Spinal cord (tissue), 10 donors: ENCODE measurements at places on chromosomes 4 and X.

GRCh38 chr4:37879365-37879764 is 11.5 kb upstream of the TBC1D1 start:
- no peak for DNase-seq

DNA sequence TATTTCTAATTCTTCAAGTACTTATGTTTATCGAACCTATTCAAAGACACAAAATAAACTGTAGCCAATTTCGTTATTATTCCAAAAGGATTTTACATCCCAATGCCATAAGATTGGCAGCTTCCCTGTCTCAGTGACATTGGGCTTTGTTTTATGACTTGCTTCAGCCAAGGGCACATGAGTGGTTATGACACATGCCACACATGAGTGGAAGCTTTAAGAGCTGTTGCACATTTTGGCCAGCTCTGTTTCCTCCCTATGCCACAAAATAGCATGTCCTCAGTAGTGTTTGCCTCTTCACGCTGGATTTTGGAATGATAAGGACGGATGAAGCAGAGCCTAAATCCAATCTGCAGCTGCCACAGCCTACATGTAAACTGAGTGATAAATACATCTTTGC is 21.9 kb downstream of the SEC24D start:
- no peak for DNase-seq

DNA sequence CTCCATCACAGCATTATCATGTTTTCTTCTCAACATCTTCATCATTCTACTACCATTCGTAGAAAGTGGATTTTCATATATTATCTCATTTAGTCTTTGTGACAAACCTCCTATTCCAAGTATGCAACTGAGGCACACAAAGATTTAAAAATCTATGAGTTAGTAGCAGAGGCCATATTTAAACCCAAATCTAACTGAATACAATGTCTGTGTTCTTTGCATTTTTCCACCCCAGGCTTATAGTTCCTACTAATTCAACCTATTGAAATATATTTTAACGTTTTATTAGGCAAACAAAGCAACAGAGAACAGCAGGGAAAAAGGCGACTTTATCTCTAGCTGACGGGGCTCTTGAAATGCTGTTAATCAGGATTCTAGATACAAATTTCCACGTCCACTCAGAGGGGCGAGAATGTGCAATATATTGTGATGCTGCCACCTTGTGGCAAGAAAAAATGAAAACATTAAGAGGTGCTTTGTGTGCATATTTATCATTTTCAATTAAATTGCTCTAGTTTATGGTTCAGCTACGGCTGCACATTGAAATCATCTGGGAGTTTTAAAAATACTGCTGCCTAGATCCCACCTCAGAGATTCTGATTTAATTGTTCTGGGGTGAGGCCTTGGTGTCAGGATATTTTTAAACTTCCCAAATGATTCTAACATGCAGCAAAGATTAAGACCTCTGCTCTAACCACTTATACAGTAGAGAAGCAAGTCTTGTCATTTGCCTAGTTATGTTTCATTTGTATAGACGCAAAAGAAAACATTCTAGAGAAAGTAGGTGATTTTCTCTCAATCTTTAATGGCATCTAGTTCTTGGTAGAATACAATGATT is 315.9 kb downstream of the MAPK10 start:
- peak; percentile 93 for DNase-seq

- no peak for DNase-seq
Observed at GRCh38 chr4:1478766-1479355, 72.6 kb upstream of the NKX1-1 start.

- DNase-seq: no peak
Observed at GRCh38 chr4:158590306-158590705, 68.6 kb downstream of the RXFP1 start.

DNA sequence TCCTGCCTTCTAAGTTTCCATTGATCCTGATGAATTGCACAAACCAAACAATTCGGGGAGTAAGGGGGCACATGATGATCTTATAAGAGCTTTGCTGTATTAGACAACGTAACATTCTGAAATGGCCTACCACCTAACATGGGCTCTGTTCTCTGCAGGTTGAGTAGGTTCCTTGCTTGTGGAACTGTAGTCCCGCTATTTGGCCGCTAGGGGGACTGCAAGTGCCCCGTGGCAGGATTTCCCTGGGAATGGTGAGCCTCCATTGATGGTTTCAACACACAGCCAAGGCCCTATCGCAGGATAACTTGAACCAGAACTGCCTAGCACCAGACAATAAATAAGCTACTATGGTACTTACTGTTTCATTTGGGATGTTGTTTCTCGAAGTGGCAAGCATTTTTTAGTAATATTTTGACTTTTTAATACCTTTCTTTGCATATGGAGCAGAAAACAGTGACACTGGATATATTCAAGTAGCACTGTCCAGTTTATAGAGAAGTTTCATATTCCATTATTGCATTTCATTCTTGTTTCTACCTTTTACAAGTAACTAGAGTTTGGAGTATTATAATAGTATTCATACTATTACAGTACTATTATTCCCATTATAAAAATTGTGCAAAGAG is 11.9 kb downstream of the AR start:
- DNase-seq: no peak

DNA sequence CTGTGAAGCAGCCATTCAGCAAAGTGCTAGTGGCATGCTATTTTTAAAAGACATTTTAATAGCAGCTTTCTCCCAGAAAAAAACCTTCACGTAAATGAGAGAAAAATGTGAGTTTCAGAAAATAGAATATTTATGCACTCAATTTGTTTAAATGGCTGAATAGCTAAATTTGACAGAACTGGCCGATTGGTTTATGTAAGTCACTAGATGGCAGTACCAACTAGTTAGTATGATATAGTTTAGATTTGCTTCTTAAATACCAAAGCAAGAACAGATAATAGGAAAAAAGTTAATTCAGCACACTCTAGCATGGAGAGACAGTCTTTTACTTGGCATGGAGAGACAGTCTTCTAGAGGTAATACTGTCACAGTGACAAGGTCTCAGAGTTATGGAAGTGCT is 250.1 kb downstream of the SNCA start:
- DNase-seq: no peak

- peak; percentile 89 for DNase-seq
Observed at GRCh38 chr4:30720021-30720660, at the start of gene PCDH7. TSS of gene PCDH7 (plus strand) at chr4:30720369. CDS start at chr4:30721423, 1,054 bp downstream.

GRCh38 chr4:68963374-68963773 is 11.8 kb upstream of the UGT2A3 start:
- DNase-seq: peak; percentile 2

DNA sequence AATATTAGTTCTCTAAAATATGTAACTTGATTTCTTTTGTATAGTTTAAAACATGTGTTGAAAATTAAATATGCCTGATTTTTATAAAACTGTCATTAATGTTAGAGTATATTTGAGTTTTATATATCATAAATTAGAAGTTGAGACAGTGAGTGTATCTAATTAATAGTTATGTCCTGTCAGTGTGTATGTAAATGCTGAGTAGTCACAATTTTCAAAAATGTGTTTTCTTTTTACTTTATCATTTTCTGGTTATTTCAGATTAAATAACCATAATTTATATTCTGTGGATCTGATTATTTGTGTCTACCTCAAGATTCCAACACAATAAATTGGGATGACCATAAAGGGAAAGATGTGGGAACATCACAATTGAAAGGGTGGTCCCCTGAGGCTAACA is 82.7 kb upstream of the CXXC4 start:
- DNase-seq: no peak

- DNase-seq: no peak
Observed at GRCh38 chrX:17403972-17404371, 29.0 kb downstream of the NHS start.

GRCh38 chr4:2624782-2625530 is 88.5 kb downstream of the FAM193A start:
- no peak for DNase-seq

DNA sequence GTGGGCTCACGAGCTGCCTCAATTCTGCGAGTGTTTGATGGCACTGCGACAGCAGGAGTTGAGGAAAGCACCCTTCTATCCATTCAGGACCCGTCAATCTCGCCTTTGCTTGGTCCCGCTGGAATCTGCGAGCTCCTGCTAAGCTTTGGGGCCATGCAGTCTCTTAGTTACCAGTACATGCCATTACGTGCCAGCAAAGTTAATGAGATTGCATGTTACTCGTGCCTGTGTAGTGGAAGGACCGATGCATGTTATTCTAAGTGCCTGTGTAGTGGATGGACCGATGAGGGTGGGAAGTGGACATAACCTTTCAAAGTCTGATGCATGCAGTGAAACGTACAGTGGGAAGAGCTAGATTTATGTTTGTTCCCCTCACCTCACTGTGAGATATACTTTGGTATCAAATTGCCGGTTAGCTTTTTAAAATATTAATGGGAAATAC is 569 bp downstream of the RPS3A start:
- DNase-seq: peak; percentile 24

GRCh38 chr4:183407635-183408464 is 36.6 kb upstream of the CDKN2AIP start:
- DNase-seq: no peak

- no peak for DNase-seq
Observed at GRCh38 chr4:72118017-72118416, 86.2 kb downstream of the NPFFR2 start.

GRCh38 chrX:5898463-5898862 is 330.2 kb downstream of the NLGN4X start:
- no peak for DNase-seq

DNA sequence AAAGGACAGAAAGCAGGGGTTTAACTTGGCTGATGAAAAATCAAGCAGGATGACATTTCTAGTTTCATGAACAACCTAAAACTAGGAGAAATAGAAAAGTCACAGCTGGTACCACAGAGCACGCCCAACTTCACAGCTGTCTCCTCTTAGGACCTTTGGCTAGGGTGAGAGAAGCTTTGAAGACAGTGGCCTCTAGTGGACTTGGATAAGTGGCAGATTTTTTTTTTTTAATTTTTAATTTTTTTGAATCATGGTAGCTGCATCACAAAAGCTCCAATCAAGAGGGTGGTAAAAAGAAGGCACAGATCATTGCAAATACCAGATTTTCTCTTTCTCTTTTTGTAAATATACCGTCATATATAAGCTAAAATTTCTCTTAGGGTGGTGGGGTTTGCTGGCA is 20.2 kb upstream of the MAP3K15 start:
- no peak for DNase-seq

- DNase-seq: no peak
Observed at GRCh38 chrX:139828830-139829229, 104.0 kb downstream of the ATP11C start.

GRCh38 chrX:2484256-2484655 is 16.5 kb downstream of the DHRSX start:
- DNase-seq: no peak

GRCh38 chrX:49077941-49078340 is 1.7 kb downstream of the WDR45 start:
- DNase-seq: no peak

- no peak for DNase-seq
Observed at GRCh38 chr4:186204686-186205085, 13.3 kb downstream of the CYP4V2 start.

DNA sequence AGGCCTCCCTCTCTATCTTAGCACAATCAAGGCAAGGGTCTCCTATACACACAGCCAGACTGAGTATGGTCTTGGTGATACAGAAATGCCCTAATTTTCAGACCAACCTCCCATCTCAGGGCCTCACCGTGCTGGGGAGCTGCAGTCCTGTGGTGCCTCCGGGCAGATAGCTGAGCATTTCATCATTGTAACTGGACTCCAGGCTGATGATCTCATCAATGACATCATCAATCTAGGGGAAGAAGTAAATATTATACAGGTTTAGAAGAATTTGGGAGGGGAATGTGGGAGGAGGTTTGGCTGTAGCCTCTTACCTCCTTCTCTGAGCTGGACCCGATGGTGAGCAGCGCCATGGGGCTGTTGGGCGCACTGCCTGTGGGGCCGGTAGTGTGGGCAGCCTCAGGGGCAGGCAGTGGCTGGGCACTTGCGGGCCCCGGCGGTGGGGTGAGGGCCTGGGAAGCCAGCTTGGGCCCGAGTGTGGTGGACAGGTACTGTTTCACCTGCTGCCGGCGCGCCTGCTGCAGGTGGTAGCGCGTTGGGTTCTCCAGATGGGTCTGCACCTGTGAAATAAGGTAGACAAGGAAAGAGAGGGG is 5.2 kb downstream of the TFE3 start:
- no peak for DNase-seq

- DNase-seq: no peak
Observed at GRCh38 chr4:88761342-88761741, 63.7 kb upstream of the NAP1L5 start.

- DNase-seq: no peak
Observed at GRCh38 chrX:122422547-122422946, 761.5 kb upstream of the GRIA3 start.
